Activated naive CD8-positive, alpha-beta T cell treated with anti-CD3 and anti-CD28 coated beads, Interleukin-2, amount 50 U/mL, for 24 hours (primary cell): ENCODE measurements at places on chromosomes 3 and 15.

GRCh38 chr3:146279951-146280350 is 29.0 kb upstream of the PLSCR4 start:
- no peak for DNase-seq

- no peak for DNase-seq
Observed at GRCh38 chr3:59115364-59116232, 65.8 kb upstream of the CFAP20DC start.

DNA sequence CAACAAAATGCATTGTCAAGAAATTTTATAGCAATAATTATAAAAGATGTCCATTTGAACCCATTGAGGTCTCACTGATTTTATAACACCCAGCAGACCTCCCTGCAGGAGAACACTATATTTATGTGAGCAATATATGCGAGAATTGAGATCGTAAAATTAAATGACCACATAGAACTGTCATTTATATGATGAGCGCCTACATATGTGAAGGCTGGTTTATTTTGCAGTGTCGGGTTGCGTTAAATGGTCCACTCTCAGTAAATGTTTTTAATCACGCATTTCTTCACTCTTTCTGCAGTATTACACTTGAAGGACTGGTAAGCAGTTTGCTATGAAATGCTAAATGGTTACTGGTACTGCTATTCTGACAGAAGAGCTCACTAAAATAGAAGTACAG is 408.5 kb upstream of the AGTR1 start:
- no peak for DNase-seq

DNA sequence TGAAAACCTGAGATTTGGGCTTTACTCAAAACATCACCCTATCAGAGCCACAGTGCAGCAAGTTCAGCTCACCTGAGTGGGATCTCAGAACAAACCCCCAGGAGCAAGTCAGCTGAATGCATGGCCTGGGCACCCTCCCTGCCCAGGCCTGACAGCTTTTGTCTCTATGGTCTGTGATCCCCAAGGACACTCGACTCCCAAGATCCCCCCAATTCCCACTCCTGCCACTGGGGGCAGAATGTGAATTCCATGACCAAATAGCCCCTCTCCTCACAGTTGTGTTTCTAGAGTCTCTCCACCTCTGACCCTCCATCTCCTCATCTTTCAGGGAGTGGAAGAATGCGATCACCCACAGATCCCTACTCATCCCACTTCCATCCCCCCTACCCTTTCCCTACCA is 58.9 kb downstream of the ZNF445 start:
- no peak for DNase-seq

GRCh38 chr15:64161688-64162477 is 939 bp downstream of the PPIB start:
- no peak for DNase-seq
